ENCODE measurements at places on chromosomes 12 and 14. TPM values are rescaled to one million over a fixed set of nuclear protein-coding genes. Genes with fewer than 3 reads are reported as not detected.

DNA sequence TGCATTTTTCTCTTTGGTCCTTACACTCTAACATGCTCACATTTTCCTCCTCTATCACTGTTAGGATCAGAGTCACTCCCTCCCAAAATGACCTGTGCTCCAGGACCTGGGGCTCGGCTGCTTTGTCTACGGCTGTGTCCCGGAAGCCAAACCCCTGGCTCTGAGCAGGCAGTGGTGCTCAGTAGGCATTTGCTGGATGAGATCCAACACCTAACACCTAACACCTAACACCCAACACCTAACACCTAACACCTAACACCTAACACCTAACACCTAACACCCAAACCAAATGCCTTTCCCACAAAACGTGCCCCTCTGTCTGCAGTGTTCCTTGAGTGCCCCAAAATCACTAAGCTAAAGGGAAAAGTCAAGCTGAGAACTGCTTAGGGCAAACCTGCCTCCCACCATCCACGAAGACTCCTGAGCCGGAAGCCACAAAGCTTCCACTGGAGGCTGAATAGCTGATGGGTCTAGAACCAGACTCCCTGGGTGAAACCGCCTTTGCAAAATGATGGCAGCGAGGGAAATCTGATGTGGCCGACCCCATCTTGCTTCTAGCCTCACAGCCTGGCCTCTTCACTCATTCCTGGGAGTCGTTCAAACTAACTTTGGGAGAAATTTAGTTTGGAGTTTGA lies 29.2 kb downstream of the HSP90AA1 start:
- DNase-seq = no peak

- no peak for DNase-seq
Observed at GRCh38 chr14:32469388-32470160, 140.5 kb downstream of the AKAP6 start.

- DNase-seq = no peak
Observed at GRCh38 chr12:67632005-67632404, 16.5 kb upstream of the DYRK2 start.

DNA sequence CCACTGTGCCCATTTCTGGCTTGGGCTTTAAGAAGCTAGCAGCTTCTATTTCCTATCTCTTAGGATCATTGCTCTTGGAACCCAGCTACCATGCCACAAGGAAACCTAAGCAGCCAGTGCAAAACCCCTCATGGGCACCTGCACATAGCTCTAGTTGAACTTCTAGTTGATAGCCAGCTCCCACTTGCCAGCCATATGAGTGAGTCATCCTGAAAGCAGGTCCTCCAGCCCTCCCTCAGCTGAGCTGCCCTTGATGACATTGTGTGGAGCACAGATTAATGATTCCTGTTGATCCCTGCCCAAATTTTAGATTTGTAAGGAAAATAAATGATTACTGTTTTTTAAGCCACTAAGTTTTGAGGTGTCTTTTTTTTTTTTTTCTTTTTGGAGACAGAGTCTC lies 234.2 kb upstream of the FBXO33 start:
- DNase-seq = no peak

DNA sequence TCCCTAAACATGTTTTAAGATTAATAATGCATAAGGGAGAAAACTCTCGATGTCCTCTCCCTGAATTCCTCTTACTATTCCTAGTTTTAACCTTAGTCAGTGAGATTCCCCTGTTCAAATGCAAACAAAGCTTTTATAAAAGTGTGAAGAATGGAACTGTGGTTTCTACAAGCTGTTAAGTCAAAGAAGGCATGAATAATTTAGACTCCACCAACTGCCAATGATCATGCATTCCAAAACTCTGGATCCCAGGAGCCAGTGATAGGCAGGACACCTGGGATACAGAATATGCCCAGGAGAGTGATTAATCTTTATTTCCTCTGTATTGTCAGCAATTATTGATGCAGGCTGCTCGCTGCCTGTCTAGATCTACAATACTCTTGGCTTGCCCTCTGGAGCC lies 190.3 kb upstream of the ATF7IP start:
- no peak for DNase-seq

DNA sequence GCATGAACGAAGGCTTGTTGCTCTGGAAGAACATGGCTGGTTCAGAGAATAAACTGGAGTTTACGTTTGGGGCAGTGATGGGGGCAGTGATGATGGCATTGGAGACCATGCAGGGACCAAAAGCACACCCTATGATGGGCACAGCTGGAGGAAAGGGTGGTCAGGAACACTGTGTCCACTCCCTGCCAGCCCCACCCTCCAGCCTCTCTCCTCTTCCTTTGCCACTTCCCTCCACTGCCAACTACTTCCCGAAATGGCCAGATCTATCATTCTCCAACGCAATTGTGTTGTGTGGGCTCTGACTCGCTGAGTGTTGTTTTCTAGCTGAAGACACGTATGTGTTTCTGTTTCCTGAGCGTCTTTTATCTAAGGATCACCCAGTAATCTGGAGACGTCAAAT lies 39.3 kb upstream of the GSG1 start:
- no peak for DNase-seq

- peak; percentile 5 for DNase-seq
Observed at GRCh38 chr12:59149995-59150642, 229.8 kb upstream of the LRIG3 start.

DNA sequence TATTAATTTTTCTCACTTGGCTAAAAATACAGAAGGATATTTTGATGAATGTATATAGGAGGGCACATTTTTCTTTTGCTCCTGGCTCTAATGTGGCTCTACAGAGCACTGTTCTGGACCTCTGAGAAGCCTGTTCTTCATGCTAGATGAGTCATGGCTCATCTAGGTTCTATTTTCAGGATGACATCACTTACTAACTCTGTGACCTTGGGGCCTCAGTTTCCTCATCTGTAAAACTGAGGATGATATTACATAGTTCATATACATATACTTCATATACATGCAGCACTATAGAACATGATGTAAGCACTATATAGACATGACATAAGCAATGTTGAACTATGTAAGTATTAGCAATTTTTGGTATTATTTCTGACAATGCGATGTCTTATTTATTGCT lies 35.8 kb downstream of the SOCS2 start:
- no peak for DNase-seq

DNA sequence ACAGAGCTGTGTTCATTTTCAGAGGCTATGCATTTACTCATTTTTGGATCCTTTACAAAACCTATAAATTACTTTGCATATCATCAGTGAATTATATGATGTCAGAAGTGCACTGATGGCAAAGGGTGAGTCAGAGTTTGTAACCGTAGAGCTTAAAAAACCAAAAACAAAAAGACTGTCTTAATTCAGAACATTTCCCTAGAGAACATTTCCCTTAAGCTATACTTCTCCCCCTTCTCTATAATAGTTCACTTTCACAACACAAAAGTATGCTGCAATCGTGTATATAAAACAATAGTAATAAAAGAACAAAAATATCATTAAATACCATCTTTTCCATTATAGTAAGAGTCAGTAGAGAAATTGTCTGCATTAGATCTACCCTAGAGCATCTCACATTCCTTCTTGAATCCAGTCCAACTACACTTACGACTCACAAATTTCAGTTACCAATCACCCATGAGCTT lies 934.9 kb downstream of the LRFN5 start:
- no peak for DNase-seq

GRCh38 chr12:106918746-106919145 lies 37.0 kb upstream of the TMEM263 start:
- peak; percentile 22 for DNase-seq

- no peak for DNase-seq
Observed at GRCh38 chr12:527729-528128, 68.0 kb downstream of the B4GALNT3 start.

GRCh38 chr12:104115587-104115975 lies 22.4 kb downstream of the NFYB start:
- DNase-seq = no peak

GRCh38 chr12:48329199-48329939 lies 21.4 kb downstream of the ZNF641 start:
- DNase-seq = no peak

GRCh38 chr14:78725086-78725485 lies 554.9 kb downstream of the NRXN3 start:
- no peak for DNase-seq

DNA sequence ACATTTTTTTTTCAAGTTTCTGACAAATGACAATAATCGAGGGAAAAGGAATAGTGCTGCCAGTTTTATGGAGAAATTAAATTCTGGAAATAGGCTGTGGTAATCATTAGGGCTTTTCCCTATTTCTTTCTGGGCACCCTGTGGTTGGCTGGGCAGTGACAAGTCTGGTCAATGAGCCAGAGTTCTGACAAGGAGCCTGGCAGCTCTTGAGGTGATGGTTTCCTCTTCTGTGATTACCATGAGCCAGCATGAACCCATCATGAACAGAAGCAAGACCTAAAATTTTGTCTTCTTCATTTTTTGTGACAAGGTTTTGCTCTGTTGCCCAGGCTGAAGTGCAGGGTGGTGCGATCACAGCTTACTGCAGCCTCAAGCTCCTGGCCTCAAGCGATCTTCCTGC lies 115.8 kb downstream of the TRAFD1 start:
- no peak for DNase-seq

DNA sequence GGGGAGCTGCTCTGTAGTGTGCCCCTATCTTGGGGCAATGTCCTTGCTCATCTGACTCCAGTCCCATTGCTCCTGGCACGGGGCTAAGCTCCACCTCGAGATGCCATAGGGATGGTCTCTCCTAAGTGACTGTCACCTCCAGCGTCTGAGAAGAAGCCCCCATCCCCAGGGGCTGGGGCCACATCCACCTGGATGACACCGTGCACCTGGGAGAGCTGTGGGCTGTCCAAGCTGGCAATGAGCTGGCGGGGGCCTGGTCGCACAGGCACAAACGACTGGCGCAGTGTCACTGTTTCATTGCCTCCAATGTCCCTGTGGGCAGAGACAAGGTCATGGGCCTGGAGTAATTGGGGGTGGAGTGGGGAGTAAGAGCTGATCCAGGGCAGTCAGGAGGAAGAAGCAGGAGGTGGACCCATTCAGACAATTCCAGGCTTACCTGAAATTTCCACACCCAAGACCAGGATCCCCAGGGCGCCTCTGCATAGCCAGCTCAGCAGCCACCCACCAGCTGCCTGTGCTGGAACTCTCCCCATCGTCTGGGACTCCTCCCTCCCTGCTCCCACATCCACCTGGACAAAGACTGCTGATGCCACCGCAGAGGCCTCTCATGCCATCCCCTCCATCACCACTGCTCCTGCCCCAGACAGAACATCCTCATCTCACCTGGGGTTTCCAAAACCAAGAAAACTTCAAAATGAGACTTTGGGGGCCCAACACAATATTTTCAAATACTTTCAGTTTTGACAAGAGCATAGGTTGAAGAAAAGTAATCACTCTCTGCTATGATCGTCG lies 7.0 kb upstream of the TINF2 start:
- no peak for DNase-seq

GRCh38 chr14:43413084-43413483 lies 1094.0 kb downstream of the FSCB start:
- DNase-seq = no peak

DNA sequence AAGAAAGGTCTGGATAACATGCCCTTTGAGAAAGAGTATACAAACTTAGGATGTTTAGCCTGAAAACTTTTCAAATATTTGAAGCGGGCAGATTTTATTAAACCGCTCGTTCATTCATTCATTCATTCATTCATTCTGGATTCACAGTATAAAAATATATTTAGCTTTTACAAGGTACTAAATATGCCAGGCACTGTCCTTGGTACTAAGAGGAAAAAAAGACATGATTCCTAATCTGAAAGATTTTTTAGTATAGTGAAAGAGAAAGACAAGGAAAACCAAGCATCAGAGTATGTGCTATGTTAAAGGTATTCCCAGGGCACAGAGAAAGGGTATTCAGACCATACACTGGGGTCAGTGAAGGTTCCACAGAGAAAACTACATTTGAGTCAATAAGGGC lies 299.7 kb downstream of the BCAT1 start:
- DNase-seq = no peak

DNA sequence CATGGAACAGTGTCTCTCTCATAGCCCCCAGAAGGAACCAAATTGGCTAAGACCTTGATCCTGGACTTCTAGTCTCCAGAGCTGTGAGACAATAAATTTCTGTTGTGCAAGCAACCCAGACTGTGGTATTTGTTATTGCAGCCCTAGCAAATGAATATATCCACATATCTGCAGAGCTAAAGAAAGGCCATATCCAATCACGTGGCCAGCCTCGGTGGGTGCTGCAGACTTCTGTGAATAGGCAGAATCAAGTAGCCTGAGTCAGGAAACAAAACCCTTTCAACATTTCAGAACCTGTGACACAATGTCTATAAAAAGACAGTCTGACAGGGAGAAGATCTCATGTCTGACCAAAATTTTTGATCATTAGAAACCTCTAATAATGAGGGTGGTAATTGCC lies 71.0 kb upstream of the CPM start:
- DNase-seq = no peak

- DNase-seq = peak; percentile 63
Observed at GRCh38 chr12:40010899-40011774, 94.7 kb downstream of the SLC2A13 start.

- DNase-seq = no peak
Observed at GRCh38 chr14:35958499-35958898, 132.4 kb downstream of the BRMS1L start.

DNA sequence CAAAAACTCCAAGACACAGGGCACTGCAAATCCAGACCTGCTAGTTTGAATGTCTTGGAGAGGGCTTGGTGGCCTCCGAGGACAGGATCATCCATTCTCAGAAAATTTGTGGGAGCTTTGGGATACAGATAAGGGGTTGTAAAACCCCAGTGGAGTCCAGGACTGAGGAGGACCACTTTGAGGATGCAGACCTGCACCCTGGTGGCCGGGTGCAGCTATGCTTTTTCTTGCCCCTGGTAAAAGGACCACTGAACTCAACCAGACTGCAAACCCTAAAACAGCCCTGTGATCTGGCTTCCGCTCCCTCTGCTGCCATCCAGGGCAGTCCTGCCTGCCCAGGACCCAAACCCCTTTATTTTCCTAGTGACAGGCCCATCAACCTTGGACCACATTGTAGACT lies 169.5 kb upstream of the DAAM1 start:
- DNase-seq = no peak

DNA sequence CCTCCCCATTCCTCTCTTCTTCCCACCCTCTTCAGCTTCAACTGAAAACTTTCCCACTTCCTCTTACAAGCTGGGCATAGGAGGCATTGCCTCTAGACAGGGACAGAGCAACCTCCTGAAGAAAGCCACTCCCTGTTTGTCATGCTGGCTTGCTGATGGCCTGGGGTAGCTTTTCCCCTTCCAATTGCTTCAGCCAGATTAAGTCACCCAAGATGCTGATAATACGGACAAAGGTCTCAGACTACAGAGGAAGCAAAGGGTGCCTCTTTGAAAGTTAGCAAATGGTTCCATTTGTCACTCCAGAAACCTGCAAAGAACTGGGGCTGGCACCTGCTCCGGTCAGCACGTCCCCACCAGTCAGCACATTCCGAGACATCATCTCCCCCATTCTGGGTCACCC lies 6.0 kb downstream of the KRT2 start:
- no peak for DNase-seq

GRCh38 chr14:50784683-50785456 lies 46.1 kb downstream of the NIN start:
- peak; percentile 24 for DNase-seq

GRCh38 chr12:10363914-10364814 lies 25.7 kb downstream of the KLRK1 start:
- peak; percentile 60 for DNase-seq

GRCh38 chr14:73634011-73634833 lies 10.6 kb upstream of the DNAL1 start:
- DNase-seq = peak; percentile 20

The CABP1 gene
- 0.50 TPM for total RNA-seq

The RFX4 gene
- not detected for total RNA-seq

The MYL2 gene
- not detected for total RNA-seq

The ARHGEF25 gene
- 1.1 TPM for total RNA-seq

The MYO1H gene
- not detected for total RNA-seq
